Mucosa of gallbladder (tissue), 1 donor: ENCODE measurements at places on chromosomes 11 and 22. TPM values are rescaled to one million over a fixed set of nuclear protein-coding genes. Genes with fewer than 3 reads are reported as not detected.

The LRRC32 gene
- total RNA-seq, result 33.2 TPM

The GDPD4 gene
- not detected for total RNA-seq

The MS4A4A gene
- 28.9 TPM for total RNA-seq

The TREH gene
- total RNA-seq, result 23.0 TPM

The DEPDC7 gene
- total RNA-seq, result 10.4 TPM

The SCUBE1 gene
- 1.7 TPM for total RNA-seq

The BTG4 gene
- not detected for total RNA-seq

The C11orf52 gene
- total RNA-seq, result 34.4 TPM

The OR51B4 gene
- total RNA-seq, result 0.23 TPM

The FERMT3 gene
- total RNA-seq, result 21.7 TPM

The TUG1 gene
- 79.4 TPM for total RNA-seq

The PTDSS2 gene
- total RNA-seq, result 36.6 TPM

The DEFB131B gene
- not detected for total RNA-seq

The MN1 gene
- 17.7 TPM for total RNA-seq

The TRIM49 gene
- total RNA-seq, result not detected

The CHRNA10 gene
- total RNA-seq, result 1.8 TPM

The P4HA3 gene
- total RNA-seq, result 1.0 TPM

The CD3E gene
- total RNA-seq, result 15.7 TPM

The TRIM6 gene
- total RNA-seq, result 2.1 TPM

The OR2AT4 gene
- not detected for total RNA-seq

The AMPD3 gene
- 17.6 TPM for total RNA-seq

The POGLUT3 gene
- 21.6 TPM for total RNA-seq

The SOX6 gene
- 36.1 TPM for total RNA-seq

The RASL10A gene
- total RNA-seq, result 1.7 TPM

The JHY gene
- total RNA-seq, result 2.4 TPM

The TPP1 gene
- 161 TPM for total RNA-seq

The MCHR1 gene
- total RNA-seq, result 0.23 TPM

The PLA2G3 gene
- total RNA-seq, result 0.78 TPM

The TEAD1 gene
- 88.8 TPM for total RNA-seq

The BDNF gene
- 6.8 TPM for total RNA-seq

The CWF19L2 gene
- 12.1 TPM for total RNA-seq

The PHF5A gene
- total RNA-seq, result 29.1 TPM

The RAB39A gene
- 1.6 TPM for total RNA-seq

The BAIAP2L2 gene
- total RNA-seq, result 216 TPM

The NUDT22 gene
- total RNA-seq, result 78.6 TPM

The PNPLA5 gene
- total RNA-seq, result not detected

The KCNC1 gene
- total RNA-seq, result not detected

The KIRREL3 gene
- 0.66 TPM for total RNA-seq

The TBX1 gene
- 3.9 TPM for total RNA-seq

The VPREB1 gene
- not detected for total RNA-seq

The HBB gene
- total RNA-seq, result 65.9 TPM

The SHANK2 gene
- 18.0 TPM for total RNA-seq

The SF3A1 gene
- 179 TPM for total RNA-seq

The OR52E5 gene
- total RNA-seq, result not detected
